ENCODE measurements at places on chromosomes 5 and 9.

GRCh38 chr9:91784673-91785446 is 165.2 kb downstream of the ROR2 start:
- DNase-seq: no peak

DNA sequence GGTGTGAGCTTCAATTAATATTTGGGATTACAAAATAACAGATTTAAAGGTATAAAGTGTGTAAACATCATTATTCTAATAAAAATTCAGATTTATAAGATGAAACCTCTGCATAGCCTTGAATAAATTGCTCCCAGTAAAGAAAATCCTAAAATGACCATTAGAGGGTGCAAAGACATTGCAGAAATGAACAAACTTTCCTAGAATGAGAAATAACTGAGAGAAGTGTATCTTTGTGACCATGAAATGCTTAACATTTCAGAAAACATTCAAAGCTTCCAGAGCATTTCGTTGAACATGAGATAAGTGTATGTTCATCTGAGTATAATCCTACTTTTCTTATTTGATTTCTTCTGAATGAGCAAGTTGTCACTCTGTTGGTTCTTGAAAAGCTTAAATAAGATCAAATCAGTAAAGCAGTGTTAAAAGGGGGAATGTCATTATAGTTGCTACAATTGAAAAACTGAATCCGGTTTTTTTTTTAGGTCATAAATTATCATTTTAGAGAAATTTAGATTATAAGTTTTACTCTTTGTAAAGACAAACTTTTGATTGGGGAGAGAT is 24.7 kb upstream of the NUDT12 start:
- DNase-seq: no peak

- DNase-seq: no peak
Observed at GRCh38 chr5:168696611-168697010, 117.4 kb upstream of the PANK3 start.

- DNase-seq: no peak
Observed at GRCh38 chr5:158055111-158055501, 196.2 kb upstream of the CLINT1 start.
